ENCODE measurements at places on chromosomes 4 and X.
A peak's percentile ranks its signal among the peaks of the same experiment; 100 is the strongest.

DNA sequence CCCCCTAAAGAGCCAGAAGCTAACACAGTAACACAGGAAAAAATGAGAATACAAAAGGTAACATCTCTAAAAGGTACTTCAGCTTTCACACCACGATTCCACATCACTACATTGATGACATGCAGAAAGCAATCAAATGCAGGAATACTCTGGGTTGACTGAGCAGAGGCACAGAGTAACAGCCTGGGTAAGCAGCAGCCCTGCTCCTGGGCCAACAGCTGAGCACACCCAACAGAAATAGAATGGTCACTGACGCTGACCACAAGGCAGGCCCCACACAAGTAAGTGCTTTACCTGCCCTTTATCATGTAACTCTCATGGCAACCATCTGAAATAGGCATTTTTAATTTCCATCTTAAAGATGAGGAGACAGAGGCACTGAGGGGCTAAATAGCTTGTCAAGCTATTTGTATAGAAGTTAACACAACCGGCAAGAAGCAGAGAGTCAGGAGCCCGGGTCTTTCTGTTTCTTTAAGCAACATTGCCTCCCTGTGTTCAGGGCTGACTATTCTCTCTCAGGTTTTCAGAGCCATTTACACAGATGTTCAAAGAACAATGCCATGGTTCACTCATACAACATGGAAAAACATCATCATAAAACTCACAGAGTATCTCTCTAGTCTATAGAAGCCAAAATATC is 168.9 kb downstream of the ZNF674 start:
- DNase-seq: peak; percentile 51

DNA sequence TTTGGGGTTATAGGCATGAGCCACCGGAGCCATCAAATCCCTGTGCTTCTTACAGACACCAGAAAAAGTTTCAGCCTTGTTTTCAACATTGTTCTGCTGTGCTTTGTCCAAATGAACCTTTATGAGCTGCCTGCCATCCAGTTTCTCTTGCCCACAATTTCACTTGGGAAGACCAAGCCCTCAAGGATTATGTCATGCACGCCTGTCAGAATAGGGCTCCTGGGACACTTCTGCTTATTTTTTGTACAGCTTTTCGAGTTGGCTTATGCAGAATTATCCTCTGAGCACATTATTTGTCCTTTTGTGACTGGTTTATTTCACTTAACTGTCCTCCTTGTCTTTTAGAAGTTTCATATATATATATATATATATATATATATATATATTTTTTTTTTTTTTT is 16.2 kb downstream of the UBE2K start:
- no peak for DNase-seq

- DNase-seq: peak; percentile 69
These were observed 3.6 kb upstream of the PDE5A start for GRCh38 chr4:119632216-119632615.

DNA sequence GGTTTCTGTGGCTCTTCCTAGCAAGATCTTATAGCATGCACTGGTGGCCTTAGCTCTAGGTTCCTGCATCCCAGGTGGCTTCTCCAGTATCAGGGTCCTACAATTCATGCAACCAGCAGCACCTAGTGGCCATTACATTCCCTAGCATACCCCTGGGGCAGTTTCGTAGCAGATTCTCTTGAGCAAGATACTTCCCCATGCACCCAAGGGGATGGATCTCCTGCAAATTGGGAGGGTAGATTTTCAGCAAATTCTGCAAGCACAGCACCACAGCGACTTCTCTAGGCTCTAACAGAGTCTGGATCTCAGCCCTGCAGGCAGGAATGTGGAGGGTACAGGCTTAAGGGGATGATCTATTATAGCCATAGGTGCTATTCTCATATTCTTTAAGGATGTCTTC is 13.1 kb upstream of the SLC9B1 start:
- DNase-seq: no peak

GRCh38 chrX:24014388-24015018 is 12.5 kb downstream of the KLHL15 start:
- peak; percentile 5 for DNase-seq

DNA sequence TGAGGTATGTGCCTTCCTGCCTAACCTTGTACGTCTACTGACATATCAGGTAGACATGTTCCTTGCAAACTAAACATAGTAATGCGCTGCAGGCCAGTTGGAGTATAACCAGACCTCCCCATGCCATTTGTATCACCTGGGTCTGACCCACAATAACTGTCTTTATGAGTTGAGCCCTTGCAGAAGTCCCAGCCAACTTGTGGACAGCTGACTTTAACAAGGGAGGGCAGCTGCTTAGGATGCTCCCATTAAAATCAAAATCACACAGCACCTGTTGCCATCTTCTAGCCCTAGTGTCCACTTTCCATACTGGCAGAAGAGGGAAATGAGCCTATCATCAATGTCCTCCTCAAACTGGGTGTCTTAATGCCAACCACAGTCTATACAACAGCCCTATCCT is 41.6 kb downstream of the KANTR start:
- DNase-seq: no peak

- peak; percentile 66 for DNase-seq
These were observed 15.2 kb upstream of the ANXA10 start for GRCh38 chr4:168076989-168077725.

GRCh38 chrX:27555514-27555913 is 34.6 kb upstream of the DCAF8L2 start:
- no peak for DNase-seq

- DNase-seq: no peak
These were observed 29.7 kb downstream of the PDHA1 start for GRCh38 chrX:19373351-19373891.

GRCh38 chr4:9944431-9945425 is 76.6 kb downstream of the SLC2A9 start:
- DNase-seq: no peak

DNA sequence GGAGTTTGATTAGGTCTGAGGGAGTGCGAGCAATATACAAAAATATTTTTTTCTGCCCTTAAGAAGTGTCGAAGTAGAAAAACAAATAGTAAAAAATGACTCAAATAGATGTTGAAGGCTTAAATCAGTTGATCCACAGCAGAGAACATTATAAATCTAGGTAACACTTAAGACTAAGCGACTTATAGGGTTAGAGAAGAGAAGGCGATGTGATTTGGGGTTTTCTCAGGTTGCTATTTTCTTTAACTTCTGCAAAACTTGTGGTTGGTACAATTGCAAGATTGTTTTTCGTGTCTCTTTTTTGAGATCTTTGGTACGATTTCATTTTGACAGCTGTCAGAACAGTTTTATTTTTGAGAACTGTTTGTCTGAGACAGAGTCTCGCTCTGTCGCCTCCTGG is 1479.5 kb downstream of the PCDH7 start:
- no peak for DNase-seq

- DNase-seq: no peak
These were observed 46.2 kb upstream of the FAM9A start for GRCh38 chrX:8847360-8847759.

DNA sequence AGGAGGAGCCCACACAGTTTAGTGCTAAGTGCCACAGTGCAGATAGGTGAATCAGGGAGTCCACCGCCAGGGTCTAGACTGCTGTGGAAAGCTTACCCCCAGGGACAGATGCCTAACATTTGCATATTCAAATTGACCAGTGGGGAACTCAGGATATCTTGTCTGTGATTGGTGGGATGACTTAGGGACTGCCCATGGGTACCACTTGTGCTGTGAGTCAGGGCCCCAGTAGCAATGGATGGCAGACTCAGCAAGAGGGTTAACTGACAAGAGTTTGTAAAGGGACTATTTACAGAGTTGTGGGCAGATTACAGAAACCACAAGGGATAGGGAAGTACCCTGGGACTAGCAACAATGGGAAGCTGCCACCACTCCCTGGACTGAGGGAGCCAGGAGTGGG is 282.1 kb downstream of the BCOR start:
- DNase-seq: no peak

DNA sequence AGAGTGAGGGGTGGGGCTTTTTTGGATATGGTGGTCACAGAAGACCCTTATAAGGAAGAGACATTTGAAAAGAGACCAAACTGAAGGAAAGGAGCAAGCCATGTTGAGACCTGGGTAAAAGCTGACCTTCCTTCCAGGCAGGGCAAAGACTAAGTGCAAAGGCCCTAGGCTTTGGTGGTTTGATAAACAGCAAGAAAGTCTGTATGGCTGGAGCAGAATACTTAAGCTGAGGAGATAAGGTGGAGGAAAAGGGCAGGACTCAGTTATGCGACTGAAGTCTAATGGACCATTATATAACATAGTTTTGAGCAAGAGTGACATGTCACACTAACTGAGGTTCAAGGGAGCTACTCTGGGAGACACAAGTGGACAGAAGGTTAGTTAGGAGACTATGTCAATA is 20.0 kb downstream of the SH3RF1 start:
- no peak for DNase-seq

Data from GM03348 (cell line).